H4 (cell line): ENCODE measurements at places on chromosomes 16 and 17.

GRCh38 chr16:24538756-24539294 is 541 bp upstream of the RBBP6 start:
- peak; percentile 70 for DNase-seq

DNA sequence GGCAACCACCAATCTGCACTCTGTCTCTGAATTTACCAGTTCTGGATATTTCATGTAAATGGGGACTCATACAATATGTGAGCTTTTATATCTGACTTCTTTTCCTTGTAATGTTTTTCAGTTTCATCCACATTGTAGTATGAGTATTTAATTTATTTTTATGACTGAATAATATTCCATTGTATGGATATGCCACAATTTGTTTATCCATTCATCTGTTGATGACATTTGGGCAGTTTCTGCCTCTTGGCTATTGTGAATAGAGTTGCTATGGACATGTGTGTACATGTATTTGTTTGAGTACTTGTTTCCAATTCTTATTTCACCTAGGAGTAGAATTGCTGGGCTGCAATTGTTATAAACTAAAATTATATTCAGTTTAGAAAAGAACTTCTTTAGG is 126.9 kb downstream of the MRTFB start:
- no peak for DNase-seq

DNA sequence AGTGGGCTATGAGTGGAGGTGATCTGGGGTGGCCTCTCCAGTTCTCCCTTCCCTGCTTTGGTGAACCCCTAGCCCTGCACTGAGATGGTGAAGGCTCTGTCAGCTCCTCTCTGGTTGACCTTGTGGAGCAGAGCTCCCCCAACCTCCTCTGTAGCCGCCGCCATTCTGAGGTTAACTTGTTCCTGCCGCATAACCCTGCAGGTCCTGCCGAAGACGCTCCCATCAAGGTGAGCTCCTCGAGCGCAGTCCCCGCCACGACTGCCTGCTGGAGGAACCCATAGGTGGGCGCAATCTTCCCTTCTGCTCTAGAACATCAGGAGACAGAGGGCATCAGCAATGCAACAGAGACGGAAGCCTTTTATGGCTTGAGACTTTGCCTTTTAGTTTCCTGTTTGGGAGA is 15.2 kb upstream of the SLC47A2 start:
- DNase-seq: no peak

- no peak for DNase-seq
These were observed at the start of gene ARHGAP44 for GRCh38 chr17:12789481-12790248. Gene ARHGAP44, plus strand, starts transcription at chr17:12789498. Its CDS starts 341 bp downstream, at chr17:12789839.

DNA sequence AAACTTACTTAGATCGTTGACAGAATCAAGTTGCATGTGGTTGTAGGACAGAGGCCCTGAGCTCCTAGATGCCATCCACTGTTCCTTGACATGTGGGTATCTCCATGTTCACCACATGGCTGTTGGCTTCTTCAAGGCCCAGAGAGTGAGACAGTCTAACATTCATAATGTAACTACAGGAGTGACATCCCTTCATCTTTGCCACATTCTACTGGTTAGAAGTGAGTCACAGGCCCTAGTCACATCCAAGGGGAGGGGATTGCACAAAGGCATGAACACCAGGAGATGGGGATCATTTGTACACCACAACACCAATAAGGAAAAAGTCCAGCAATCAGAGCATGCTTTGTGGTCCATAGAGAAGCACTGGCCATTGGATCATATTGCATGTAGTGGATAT is 56.6 kb downstream of the WSCD1 start:
- no peak for DNase-seq

DNA sequence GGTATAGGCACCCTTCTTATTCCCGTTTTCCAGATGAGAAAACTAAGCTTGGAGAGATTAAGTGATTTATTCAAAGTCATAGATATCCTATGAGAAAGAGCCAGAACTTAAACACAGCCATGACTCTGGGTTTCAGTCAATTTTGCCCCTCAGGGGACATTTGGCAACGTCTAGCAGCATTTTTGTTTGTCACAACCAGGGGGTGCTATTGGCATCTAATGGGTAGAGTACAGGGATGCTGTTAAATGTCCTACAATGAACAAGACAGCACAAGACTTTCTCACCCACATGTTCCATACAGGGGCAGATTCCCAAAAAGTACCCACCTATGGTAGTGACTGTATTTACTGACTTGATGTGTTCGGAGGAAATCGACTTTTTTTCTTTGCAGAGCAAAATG is 4.8 kb upstream of the SHISA9 start:
- peak; percentile 43 for DNase-seq

DNA sequence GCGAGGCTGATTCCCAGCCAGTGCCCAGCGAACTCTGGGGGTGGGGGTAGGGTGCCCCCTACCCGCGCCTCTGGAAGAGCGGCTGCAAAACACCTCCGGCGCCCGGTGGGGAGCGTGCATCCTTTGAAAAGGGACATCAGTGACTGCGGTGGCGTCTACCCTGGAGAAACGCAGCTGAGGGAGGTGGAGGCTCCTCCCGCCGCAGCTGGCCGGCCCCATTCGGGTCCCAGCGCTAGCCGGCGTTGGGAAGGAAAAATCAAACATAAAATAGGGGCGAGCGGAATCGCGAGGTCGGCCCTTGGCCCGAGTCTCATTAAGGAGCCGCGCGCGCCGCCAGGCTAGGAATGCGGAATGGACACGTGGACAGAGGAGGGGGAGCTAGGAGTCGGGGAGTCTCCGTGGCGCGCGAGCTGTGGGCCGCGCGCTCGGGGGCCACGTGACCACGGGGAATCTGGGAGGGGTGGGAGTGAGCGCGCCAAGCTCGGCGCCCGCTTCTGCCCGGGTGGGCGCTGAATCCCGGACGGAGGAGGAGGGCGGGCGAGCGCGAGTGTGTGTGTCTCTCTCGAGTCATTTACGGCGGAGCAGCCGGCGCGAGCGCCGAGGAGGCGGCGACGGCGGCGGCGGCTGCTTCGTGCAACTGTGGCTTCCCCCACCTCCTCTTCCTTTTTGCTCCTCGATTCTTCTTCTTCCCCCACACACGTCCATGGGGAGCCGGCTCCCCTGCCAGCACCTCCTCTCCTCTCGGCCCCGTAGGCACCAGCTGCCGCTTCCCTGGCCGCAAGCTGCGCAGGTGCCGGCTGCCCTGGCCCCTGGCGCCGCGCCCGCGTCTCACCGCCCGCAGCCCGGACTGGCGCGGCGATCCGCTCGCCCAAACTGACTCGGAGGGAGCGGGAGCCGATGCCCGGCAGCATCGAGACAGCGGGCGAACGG is at the start of gene TMEM132E:
Gene TMEM132E, plus strand, starts transcription at position 566 of the 930 bp plus-strand sequence. CDS start 1,495 bp downstream, outside the sequence.
- no peak for DNase-seq

GRCh38 chr17:65987988-65988387 is 203.9 kb downstream of the CEP112 start:
- DNase-seq: peak; percentile 58

DNA sequence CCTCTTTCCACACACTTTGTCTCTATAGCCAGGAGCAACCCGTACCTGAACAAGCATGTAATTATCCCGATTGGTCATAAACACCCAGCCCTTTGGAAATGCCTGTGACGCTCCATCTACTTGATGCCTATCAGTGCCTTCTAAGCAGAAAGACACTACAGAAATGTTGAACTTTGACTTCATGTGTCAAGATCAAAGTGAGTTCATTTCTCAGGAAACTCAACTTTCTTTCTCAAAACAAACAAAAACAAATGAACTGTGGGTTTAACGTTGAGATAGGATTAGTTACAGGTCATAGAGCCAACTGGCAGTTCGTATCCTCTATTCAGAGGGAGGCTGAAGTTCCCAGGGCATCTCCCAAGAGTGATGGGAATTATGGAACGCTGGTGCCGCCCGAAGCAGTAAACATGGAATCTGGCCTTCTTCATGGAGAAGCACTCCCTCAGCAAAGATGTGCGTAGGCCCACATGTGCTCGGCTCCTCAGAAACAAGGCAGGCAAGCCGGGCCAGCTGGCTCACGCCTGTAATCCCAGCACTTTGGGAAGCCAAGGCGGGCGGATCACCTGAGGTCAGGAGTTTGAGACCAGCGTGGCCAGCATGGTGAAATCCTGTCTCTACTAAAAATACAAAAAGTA is 9.5 kb downstream of the SLC6A4 start:
- no peak for DNase-seq
